GM03348 (cell line): ENCODE measurements at places on chromosomes 7 and 10.

GRCh38 chr10:31944071-31944433 lies 15.4 kb upstream of the ARHGAP12 start:
- no peak for DNase-seq

GRCh38 chr10:122649903-122650302 lies 49.7 kb downstream of the C10orf120 start:
- no peak for DNase-seq

DNA sequence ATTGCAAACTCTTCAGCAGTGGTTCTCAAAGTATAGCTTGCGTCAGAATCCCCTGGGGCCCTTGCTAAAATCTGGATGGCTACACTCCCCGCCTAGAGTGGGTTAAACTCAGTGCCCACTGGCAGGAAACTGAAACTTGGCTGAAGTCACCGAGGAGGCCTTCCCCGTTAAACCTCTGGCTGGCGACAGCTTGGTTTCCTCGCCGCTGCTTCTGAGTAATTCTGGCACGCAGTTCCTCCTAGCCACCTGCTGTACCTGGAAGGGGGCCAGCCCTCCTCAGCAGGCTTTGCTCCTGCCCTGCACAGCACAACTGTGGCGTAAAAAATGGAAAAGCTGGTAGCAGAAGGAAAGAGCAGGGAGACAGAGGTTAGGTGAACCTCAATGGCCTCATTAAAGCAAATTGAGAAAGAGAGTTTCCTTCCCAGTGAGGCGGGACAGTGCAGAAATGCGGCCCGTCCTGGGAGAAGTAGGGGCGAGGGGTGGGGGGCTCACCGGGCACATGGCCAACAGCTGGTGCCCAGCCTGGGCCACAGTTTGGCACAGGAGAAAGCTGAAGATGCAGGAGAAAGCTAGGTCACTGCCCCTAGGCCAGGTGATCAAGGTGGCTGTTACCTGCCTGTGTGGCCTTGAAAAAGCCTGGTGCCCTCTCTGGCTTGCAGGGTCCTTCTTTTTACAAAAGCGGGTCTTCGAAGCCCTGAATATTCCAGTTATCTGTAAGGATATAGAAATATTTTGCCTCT lies 46.6 kb downstream of the ALOX5 start:
- DNase-seq, result peak; percentile 43

GRCh38 chr10:688312-689120 lies 952 bp downstream of the DIP2C start:
- peak; percentile 53 for DNase-seq

- no peak for DNase-seq
Measured at GRCh38 chr10:17684537-17684936, 40.6 kb downstream of the STAM start.
